ENCODE measurements at places on chromosomes 5 and 9. TPM values are rescaled to one million over a fixed set of nuclear protein-coding genes. Genes with fewer than 3 reads are reported as not detected.

TARS1 gene
- total RNA-seq = 154 TPM

MAPK9 gene
- total RNA-seq = 13.6 TPM

KCNT1 gene
- not detected for total RNA-seq

GABRA1 gene
- not detected for total RNA-seq

OLFM1 gene
- 25.5 TPM for total RNA-seq

CDH18 gene
- total RNA-seq = not detected

UNC13B gene
- total RNA-seq = 33.4 TPM

C9 gene
- total RNA-seq = 0.57 TPM

CARD9 gene
- total RNA-seq = 0.16 TPM

Measured in bladder microvascular endothelial cell (primary cell).